ENCODE measurements at places on chromosomes 7 and 10.
A peak's percentile ranks its signal among the peaks of the same experiment; 100 is the strongest.

GRCh38 chr10:70303730-70304129, 19.9 kb upstream of the NPFFR1 start:
- DNase-seq, result no peak

DNA sequence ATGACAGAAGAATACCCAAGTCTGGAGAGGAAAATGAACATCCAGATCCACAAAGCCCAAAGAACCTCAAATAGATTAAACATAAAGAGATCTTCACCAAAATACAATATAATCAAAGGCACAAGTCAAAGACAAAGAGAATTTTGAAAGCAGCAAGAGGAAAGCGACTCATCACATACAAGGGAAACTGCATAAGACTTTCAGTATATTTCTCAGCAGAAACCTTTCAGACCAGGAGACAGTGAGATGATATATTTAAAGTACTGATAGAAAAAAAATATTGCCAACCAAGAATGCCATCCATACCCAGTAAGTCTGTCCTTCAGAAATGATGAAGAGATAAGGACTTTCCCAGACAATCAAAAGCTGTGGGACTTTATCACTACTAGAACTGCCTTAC, 81.5 kb upstream of the GALNT17 start:
- no peak for DNase-seq

DNA sequence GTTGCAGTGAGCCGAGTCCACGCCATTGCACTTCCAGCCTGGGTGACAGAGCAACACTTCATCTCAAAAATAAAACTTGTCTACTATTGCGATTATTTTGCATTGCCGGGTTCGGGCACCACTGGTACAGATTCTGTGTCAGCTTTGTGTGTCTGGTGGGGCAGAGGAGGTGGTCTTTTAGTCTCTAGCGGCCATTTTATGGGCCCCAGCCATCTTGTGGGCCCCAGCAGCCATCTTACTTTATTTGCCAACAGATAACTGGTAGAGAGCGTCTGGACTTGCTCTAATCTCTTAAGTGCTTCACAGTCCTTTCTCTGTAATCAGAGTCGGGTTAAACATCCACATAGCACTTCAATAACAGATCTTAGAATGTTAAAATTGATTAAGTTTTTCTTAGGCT, 4.9 kb downstream of the BUD23 start:
- DNase-seq, result no peak

DNA sequence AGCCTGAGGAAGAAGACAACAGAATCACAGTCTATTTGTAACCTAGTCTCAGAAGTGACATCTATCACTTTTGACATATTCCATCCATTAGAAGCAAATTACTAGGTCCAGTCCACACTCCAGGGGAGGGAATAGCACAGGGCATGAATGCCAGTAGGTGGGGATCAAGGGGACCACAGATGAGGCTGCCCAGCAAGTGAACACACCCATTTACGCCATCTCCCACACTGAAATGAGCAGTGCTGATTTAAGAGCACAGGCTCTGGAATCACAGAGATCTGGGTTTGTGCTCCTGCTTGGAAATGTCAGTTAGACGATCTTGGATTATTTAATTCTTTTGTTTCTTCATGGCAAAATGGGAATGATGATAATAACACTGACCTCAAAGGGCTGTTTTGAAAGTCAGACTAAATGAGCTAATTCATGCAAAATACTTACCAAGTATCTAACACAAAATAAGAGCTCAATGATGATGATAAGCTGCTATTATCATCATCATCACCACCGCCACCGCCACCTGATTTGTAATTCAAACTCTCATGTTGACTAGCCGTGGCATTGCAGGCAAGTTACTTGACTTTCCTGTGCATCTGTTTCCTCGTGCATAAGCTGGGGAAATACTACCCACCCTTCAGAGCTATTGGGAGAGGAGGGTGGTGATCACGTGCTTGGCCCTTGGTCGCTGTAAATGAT, 138.9 kb upstream of the KLF14 start:
- no peak for DNase-seq

DNA sequence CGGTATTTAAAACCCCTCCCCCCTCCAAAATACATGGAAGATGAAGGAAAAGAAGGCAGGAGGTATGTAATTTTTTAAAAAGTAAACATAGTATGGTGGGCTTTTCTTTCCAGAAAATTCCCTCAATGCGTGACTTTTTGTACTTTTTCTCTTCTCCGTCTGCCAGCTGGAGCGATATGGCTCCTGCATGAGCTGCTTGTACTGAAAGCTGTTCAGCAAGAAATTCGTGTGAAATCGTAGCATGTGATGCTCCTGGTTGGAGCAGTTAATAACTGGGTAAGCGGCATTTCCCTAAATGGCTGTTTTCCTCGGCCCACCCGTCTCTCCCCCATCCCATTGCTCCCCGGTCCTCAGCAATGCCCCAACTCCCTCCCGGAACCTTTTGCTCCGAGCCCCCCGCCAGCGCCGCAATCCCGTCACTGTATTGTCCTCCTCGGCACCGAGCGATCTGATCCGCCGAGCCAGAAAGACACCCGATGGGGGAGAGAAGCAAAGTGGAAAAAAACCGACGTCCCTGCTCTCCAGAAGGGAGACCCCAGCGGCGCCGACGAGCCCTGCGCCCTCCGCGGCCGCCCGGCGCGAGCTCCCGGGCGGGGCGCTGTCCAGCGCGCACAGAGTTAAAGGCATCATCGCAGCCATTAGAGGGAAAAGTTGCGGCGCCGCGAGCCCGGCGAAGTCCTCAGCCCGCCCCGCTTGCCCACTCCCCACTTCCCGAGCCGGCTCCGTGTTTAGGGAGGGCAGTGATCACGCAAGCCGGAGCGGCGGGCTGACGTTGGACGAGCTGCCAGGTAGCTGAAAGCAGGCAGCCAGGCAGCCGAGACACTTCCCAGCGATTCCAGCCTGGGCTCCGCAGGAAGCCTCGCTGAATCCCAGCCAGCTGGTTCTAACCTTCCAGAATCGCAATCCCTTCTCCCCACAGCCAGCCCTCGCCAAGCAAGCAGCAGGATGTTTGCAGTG, at the start of gene VSTM2A:
VSTM2A (plus strand) TSS at position 707 of the 957 bp plus-strand sequence. CDS start 356 bp downstream, outside the sequence.
- no peak for DNase-seq

- no peak for DNase-seq
Measured at GRCh38 chr10:26780793-26781601, 79.8 kb downstream of the ABI1 start.

GRCh38 chr10:90857635-90858460, at the start of gene HTR7:
Gene HTR7, minus strand, starts transcription at chr10:90858039. Its CDS starts 368 bp downstream, at chr10:90857671.
- DNase-seq, result no peak

DNA sequence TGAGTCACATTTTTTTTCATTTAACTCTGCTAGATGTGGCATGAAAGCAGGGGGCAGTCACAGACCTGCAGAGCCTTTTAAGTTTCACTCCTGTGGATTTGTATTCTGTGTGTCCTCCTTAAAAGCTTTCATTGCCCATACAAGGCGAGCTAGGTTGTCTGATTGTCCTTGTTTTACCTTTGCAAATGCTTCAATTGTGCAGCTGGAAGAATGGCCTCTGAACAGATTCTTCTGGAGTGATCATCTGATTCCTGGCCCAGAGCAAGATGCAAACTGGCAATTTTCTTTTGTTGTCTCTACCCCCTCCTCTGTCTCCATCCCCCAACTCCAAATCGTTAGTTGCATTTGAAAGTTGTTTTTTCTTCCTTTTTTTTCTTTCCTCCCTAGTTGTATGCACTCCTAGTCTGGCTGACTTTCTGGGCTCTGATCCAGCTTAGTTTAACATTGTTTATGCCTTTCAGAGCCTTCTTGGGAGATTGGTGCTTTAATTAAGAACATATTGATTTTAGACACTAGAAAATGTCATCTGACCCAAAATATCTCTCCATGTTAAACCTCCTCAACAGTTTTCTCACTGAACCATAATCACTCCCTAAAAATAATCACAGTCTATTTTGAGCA, 150.2 kb downstream of the REEP3 start:
- DNase-seq, result no peak

DNA sequence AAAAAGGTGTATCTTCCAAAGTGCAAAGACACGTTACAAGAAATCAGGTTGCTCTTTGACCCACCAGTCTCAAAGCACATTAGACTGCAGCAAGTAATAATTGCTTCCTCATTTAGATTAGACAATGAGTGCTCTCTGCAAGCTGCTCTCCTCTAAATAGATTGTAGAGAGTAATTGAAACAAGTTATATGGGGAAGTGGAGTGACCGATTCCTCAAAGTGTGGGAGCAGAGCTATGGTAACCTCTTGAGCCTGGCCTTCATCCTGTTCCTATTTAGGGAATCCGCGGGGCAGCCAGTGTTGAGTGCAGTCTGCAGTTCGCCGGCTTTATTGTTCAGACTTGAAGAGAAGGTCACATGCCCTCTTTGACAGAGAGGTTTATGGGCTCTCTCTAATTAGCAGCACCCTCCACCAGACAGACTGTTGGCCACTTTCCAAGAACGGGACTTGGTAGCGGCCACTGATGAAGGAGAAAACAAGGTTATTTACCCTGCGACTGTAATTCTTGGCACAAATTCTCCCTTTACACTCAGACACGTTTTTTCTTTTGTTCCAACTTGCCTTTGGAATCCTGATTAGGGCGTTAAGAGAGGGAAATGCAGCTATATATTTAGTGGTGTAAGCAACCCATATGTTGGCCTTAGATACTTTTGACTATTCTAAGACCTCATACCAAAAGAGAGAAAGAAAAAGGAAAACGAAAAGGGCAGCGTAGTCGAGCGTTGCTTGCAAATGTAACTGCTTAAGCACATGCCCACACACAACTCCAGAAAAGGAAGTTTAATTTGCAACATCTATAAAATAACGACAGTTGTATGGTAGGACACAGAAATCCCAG, 107.5 kb downstream of the REEP3 start:
- DNase-seq, result peak; percentile 23

- no peak for DNase-seq
Measured at GRCh38 chr10:17643339-17643754, 604 bp upstream of the STAM start.

GRCh38 chr7:158976468-158976848, 120.1 kb downstream of the DYNC2I1 start:
- no peak for DNase-seq

- DNase-seq, result no peak
Measured at GRCh38 chr10:100182908-100183307, 2.9 kb downstream of the ERLIN1 start.

- no peak for DNase-seq
Measured at GRCh38 chr10:128067691-128068397, 58.4 kb downstream of the MKI67 start.

- DNase-seq, result no peak
Measured at GRCh38 chr7:23247603-23248335, 1.2 kb downstream of the GPNMB start.

DNA sequence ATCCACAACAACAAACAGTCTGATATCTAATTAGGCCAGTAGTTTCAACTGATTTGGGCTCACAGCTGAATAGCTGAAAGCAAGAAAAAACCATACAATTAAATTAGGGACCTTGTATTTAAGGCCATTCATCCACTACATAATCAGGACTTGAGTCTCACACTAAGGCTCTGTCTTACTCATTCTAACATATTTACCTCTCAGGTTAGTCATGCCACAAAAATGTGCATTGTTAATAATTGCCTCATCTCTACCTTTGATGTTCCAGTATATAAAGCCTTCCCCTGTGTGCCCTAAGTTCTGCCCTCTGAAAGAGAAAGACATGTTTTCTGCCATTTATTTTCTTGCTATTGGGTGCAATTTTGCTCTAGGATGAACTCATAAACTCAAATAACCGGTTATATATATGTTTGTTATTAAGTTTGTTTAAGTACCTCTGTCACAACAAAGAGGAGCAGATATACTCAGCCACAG, 5.3 kb upstream of the C1GALT1 start:
- DNase-seq, result no peak

DNA sequence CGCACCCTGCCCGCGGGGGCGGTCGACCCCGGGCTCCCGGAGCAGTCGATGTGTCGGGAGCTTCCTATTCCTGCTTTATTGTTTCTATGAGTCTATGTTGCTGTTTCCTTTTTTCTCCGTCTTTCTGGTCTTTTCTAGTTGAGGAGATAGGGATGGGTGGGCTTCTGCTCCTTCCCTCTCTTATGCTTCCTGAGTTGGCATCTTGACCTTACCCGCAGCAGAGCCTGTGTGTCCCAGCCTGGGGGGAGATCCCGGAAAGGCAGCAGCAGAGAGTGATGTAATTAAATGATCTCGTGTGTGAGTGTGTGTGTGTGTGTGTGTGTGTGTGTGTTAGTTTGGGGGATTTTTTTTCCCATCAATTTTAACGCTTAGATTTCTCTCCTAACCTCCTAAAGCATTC, 486 bp upstream of the SORCS1 start:
- DNase-seq, result no peak

GRCh38 chr10:23479798-23480473, 41.1 kb downstream of the OTUD1 start:
- no peak for DNase-seq

GRCh38 chr7:44449584-44449928, 40.9 kb downstream of the NUDCD3 start:
- no peak for DNase-seq

- no peak for DNase-seq
Measured at GRCh38 chr10:110151467-110151866, 55.9 kb upstream of the MXI1 start.

Measured in thymus (tissue), 14 donors.